ENCODE measurements at places on chromosomes 3 and 15. TPM values are rescaled to one million over a fixed set of nuclear protein-coding genes. Genes with fewer than 3 reads are reported as not detected.
A peak's percentile ranks its signal among the peaks of the same experiment; 100 is the strongest.

- no peaks in the 10 kb centered on the region for H3K27me3 ChIP-seq
- DNase-seq: no peak
- H3K27ac ChIP-seq: no peak overlapping the region
- no peaks in the 10 kb centered on the region for H3K4me1 ChIP-seq
- no peak overlapping the region for H3K4me3 ChIP-seq
These were observed 166.0 kb upstream of the LPP start for GRCh38 chr3:187987924-187988323.

DNA sequence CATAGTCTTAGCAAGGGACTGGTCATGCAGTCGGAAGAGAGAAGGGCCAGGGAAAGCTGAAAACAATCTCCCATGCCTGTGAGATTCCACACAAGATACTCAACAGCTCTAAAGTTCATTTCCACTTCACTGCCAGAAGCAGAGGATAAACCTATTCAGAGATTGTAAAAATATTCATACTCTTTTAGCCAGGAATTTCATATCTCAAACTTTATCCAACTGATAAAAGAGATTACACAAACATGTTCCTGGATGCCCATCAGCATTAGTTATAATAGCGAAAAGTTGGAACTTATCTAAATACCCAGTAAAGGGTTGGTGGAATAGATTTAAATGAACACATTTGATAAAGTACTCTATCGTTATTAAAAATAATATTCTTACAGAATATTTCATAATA, 75.2 kb upstream of the ARHGEF3 start:
- no peaks in the 10 kb centered on the region for H3K4me1 ChIP-seq
- no peaks in the 10 kb centered on the region for H3K27me3 ChIP-seq
- no peak for DNase-seq
- no peaks in the 10 kb centered on the region for H3K36me3 ChIP-seq
- no peak overlapping the region for H3K4me3 ChIP-seq

DNA sequence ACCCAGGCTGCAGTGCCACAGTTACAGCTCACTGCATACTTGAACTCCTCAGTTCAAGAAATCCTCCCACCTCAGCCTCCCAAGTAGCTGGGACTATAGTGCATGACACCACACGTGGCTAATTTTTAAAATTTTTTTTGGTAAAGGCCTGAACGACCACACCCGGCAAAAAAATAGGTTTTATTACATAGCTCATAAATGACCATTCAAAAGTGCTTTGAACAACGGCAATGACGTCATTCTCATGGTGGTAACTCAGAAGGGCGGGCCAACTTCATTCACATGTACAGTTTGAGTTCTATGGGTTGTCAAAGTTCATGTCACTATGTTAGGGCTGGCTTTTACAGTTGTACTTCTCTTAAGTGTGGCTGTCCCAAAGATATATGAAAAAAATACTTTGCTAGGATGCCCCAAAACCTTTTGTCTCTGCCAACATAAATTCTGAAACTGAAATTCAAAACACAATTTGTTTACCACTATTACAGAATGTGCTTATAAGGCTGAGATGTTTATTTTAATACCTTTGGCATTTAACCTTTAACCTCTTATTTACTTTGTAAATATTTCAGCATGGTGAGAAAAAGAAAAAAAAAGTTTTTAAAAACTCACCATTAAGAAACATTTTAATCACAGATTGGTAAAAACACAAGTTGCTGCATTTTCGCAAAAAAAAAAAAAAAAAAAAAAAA, 6.2 kb downstream of the MYO1E start:
- no peaks in the 10 kb centered on the region for H3K4me1 ChIP-seq
- H3K36me3 ChIP-seq: no peaks in the 10 kb centered on the region
- H3K27me3 ChIP-seq: no peaks in the 10 kb centered on the region
- no peak overlapping the region for H3K4me3 ChIP-seq
- no peak for DNase-seq

GRCh38 chr3:44016818-44017217, 224.9 kb upstream of the TOPAZ1 start:
- H3K27ac ChIP-seq: no peak overlapping the region
- no peak for DNase-seq
- H3K36me3 ChIP-seq: no peaks in the 10 kb centered on the region
- no peaks in the 10 kb centered on the region for H3K27me3 ChIP-seq
- H3K4me3 ChIP-seq: no peak overlapping the region
- no peaks in the 10 kb centered on the region for H3K4me1 ChIP-seq

DNA sequence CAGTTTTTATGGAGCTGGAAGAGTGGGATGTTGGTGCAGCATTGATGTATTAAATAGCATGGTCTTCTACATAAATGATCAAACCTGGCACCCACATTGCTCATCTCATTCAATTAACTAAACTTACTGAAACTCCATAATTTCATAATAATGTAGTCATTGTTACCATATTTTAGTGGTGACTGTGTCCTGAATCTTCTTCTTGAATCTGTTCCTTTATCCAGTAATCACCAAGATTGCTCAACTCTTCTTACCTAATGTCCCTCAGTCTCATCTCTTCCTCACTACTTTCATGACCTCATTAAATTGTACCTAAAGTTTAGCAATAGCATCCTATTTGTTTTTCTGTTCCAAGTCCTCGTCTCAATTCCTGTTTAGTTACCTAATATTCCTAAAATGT, 69.8 kb downstream of the FGF7 start:
- no peak overlapping the region for H3K27ac ChIP-seq
- DNase-seq: no peak
- H3K36me3 ChIP-seq: no peaks in the 10 kb centered on the region
- no peaks in the 10 kb centered on the region for H3K4me1 ChIP-seq
- H3K27me3 ChIP-seq: no peaks in the 10 kb centered on the region
- H3K4me3 ChIP-seq: no peak overlapping the region

GRCh38 chr3:34676436-34676835, 878.0 kb downstream of the PDCD6IP start:
- H3K36me3 ChIP-seq: no peaks in the 10 kb centered on the region
- no peaks in the 10 kb centered on the region for H3K27me3 ChIP-seq
- no peaks in the 10 kb centered on the region for H3K4me1 ChIP-seq
- no peak overlapping the region for H3K4me3 ChIP-seq
- no peak for DNase-seq

GRCh38 chr15:75030023-75030413, 6.6 kb downstream of the PPCDC start:
- H3K36me3 ChIP-seq: peaks cover 5% of the 10 kb centered on the region
- H3K4me1 ChIP-seq: peaks cover 24% of the 10 kb centered on the region
- H3K27ac ChIP-seq: peak overlapping the region; percentile 90
- H3K4me3 ChIP-seq: peak overlapping the region; percentile 10
- no peaks in the 10 kb centered on the region for H3K27me3 ChIP-seq
- DNase-seq: peak; percentile 28

DNA sequence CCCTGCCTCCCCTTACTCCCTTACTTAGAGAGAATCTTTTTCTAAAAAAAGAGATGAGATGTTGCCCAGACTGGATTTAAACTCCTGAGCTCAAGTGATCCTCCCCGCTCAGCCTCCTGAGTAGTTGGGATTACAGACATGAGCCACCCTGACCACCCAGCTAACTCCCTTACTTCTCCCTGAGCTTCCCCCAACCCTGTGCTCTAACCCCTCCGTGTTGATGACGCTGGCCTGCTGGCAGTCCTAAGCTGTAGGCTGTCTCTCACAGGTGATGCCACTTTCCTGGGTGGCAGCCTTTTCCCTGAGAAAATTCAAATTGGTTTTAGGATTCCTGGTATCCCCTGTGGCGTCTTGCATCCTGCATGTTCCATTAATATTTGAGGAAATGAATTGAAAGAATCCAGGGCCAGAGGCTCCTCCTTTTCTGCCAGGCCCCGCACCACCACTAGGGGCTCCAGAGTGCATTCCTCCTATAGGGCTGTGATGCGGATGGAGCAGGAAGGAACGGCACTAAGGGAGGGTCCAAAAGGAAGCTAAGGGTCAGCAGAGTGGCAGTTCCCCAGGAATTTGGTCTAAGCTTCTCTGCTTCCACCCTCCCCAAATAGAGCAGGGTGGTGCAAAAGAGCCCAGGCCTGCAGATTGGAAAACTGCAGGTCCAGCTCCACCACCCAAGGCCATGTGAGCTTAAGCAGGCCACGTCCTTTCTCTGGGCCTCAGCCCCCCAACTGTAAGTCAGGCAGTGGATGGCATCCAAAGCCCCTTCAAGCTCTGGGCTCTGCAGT, 101.1 kb downstream of the DAPK2 start:
- no peaks in the 10 kb centered on the region for H3K36me3 ChIP-seq
- no peaks in the 10 kb centered on the region for H3K27me3 ChIP-seq
- no peak overlapping the region for H3K4me3 ChIP-seq
- peak; percentile 78 for DNase-seq
- no peak overlapping the region for H3K27ac ChIP-seq

INKA1 gene
- total RNA-seq: not detected

BLM gene
- total RNA-seq: 0.11 TPM

ATP8B4 gene
- 15.1 TPM for total RNA-seq

All from ascending aorta (tissue), 2 donors.